ENCODE measurements at places on chromosomes 3 and 15.

DNA sequence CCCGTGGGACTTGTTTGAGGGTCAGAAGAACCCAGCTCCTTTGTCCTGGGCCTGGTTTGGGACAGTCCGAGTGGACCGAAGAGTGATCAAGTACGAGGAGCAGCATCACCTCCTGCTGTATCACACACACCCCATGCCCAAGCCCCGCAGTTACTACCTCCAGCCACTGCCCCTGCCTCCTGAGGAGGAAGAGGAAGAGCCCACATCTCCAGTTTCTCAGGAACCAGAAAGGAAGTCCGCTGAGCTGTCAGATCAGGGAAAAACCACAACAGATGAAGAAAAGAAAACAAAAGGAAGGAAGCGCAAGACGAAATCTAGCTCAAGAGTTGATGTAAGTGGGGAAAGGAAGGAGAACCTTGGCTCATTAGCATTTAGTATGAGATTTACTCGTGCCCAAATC, 3.3 kb upstream of the P2RY12 start:
- no peak for DNase-seq

GRCh38 chr3:61601831-61602230, 40.5 kb downstream of the PTPRG start:
- DNase-seq: no peak

- DNase-seq: no peak
These were observed 59.3 kb downstream of the RASA2 start for GRCh38 chr3:141546081-141546480.

DNA sequence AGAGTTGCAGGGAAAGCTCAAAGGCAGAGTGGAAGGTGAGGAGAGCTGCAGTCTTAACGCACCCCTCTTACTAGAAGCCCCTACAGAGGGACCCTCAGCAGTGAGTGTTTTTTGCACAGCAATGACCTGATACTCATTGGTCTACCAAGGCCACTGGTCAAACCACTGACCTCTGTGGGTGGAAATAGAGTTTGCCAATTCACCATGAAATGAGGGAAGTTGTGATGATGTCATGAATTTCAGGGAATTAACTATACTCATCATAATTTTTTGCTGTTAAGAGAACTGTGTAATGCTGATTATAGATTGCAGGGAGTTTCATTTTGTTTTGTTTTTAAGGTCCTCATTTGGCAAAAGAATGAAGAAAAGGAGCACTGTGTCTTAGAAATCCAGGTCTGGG, 101.7 kb upstream of the SMAD3 start:
- no peak for DNase-seq

DNA sequence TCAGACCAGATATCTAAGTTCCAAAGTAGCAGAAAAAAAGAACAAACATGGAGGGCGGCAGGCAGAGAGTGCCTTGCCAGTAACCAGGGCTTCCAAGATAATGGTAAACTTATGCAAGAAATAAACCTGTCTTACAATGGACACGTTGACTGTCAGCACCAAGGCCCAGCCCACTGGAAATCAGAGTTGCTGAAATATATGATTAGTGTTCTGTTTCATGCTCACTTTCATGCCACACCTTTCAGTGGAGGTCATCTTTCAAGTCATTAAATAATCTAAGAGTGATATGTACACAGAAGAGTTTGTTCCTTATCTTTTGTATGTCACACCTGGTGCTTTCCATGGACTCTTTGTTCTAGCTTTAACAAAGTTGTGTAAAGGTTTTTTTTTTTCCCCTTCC, 358.1 kb downstream of the MECOM start:
- DNase-seq: no peak

GRCh38 chr15:80325206-80325605, 73.2 kb upstream of the CTXND1 start:
- DNase-seq: no peak

- no peak for DNase-seq
These were observed 170.8 kb upstream of the BCL6 start for GRCh38 chr3:187916072-187916471.

GRCh38 chr3:9500108-9501050, 53.2 kb downstream of the LHFPL4 start:
- DNase-seq: peak; percentile 17

GRCh38 chr3:37861620-37862041, at the start of gene CTDSPL:
CTDSPL (plus strand) TSS chr3:37861880; CDS start chr3:37862200, 320 bp downstream.
- no peak for DNase-seq

DNA sequence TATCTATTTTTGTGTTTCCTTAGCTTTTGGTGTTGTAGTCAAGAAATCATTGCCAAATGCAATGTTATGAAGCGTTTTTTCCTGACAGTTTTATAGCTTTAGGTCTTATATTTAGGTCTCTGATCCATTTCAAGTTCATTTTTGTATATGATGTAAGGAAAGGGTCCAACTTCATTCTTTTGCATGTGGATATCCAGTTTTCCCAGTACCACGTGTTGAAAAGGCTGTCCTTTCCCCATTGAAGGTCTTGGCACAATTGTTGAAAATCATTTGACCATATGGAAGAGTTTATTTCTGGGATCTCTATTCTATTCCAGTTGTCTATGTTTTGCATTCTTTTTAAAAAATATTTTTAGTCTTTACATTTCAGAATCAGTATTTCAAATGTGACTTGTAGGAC, 14.6 kb upstream of the SNRPN start:
- DNase-seq: no peak

- no peak for DNase-seq
These were observed 96.6 kb upstream of the CBLB start for GRCh38 chr3:105965384-105965783.

GRCh38 chr15:41891946-41892345, 1.9 kb downstream of the SPTBN5 start:
- no peak for DNase-seq

DNA sequence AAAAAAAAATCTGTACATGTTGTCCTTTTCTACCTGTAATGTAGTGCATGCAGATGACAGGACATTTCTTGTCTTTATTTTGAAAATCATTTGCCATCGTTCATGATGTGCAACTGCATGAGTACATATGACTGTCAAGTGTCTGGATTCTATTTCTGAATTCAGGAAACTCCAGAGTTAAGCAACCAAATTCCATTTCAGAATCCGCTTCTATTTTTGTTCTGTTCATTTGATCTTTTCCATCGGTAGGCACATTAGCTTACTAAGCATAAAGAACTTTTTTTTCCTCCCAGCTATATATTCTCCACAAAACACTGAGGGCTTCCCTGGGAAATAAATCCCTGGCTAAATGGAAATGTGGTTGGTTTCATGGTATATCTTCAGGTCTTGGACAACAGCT, 365.6 kb downstream of the PTPRG start:
- DNase-seq: no peak

DNA sequence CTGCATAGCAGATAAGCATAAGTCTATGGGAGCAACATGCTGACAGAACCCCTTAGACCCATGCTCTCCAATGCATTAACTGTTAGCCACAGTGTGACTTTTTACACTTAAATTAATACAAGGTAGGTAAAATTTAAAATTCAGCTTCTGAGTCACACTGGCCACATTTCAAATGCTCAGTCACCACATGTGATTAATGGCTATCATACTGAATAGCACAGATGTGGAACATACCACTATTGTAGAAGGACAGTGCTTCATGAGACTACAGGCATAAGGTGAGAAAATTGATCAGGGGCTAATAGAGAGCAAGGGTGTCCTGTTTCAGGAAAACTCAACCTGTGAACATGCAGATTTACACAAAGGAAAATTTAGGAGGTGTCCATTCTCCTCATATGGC, 357.0 kb upstream of the SEMA6D start:
- no peak for DNase-seq

DNA sequence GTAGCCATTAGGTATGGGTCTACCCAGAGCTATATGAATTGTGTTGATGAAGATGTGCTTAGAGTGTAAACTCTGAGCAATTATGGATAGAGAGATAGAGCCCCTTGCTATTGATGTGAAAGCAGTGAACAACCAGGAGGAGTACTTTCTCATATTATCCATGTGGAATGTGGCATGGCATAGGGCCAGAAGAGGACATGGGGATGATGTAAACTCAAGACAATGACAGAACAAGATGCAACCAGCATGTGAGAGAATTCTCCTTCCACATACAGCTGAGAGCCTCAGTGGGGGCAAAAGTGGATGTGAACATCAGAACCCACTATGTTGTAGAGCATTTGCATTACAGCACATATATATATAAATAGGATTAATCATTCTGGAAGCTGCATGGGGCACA, 36.4 kb upstream of the BNC1 start:
- no peak for DNase-seq

GRCh38 chr15:92146511-92147150, 247.1 kb upstream of the ST8SIA2 start:
- no peak for DNase-seq

DNA sequence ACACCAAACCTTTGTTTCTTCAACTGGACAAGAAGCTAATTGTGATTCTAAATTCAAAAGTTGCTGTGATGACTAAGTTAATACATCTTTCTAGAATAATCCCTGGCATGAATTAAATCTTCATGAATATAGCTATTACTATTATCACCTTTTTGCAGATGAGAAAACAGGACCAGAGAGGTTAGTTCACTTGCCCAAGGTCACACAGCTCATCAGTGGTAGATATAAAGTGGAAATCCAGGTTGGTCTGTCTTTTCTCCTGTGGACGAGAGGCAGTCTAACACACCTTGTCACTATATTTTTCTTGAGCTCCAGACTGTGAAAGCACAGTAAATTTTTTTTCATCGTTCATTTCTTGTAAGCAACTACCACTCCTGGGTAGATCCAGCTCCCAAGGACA, 247.6 kb upstream of the LRTM1 start:
- DNase-seq: no peak

DNA sequence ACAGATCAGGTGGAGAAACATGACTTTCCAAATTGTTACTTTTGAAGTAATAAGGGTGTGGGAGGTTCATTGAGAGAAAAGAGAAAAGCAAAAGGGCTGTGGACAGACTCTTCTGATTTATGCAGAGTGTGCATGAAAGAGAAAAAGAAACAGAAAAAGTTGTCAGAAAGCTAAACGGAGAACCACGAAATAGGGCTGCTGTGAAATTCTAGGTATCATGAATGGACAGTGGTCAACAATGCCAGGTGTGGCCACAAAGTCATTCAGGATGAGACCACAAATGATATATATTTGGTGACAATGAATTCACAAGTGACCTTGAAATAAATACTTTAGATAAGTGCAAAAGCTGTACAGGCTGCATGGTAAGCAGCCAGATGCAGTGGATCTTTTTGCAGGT, 170.1 kb downstream of the IL5RA start:
- DNase-seq: no peak

GRCh38 chr3:97059168-97059567, 244.8 kb downstream of the EPHA6 start:
- no peak for DNase-seq

GRCh38 chr3:178500631-178501030, 35.6 kb upstream of the KCNMB2 start:
- no peak for DNase-seq

GRCh38 chr3:53145713-53146080, 15.3 kb upstream of the PRKCD start:
- no peak for DNase-seq

GRCh38 chr3:147008886-147009285, 397.5 kb downstream of the ZIC4 start:
- no peak for DNase-seq

DNA sequence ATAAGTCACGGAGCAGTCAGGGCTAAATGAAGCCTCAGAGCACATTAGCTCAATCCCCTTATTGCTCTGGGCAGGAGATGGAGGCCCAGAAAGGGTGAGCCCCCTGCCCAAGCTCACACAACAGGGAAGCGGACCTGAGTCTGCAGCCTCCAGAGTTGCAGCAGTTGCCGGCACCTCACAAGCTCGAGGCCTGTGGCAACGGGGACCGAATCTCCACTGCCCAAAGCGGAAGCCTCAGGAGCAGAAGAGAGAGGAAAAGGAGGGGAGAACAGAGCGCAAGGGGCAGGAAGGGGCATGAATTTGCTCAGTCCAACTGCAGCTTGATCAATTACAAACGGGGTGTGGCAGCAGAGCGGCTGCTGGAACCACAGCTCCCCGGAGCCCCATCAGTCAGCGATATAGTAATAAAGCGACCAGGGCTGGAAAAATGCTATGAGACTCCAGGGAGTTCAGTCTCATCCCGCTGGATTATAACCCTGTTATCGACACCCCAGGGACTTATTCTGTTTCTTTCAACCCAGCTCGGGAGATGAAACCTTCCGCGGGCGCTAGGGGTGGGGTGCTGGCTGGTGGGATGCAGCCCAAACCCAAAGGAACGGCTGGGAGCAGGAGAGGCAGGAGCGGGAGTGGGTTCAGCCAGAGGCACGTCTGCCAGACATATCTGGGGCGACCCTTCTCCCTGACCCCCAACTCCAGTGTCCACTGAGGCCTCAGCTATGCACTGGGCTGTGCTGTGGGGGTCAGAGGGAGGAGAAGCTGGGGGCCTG, 219.7 kb upstream of the LINGO1 start:
- no peak for DNase-seq

GRCh38 chr3:13600950-13601691, 52.2 kb downstream of the FBLN2 start:
- DNase-seq: no peak

GRCh38 chr3:185405243-185405642, 42.3 kb downstream of the MAP3K13 start:
- DNase-seq: no peak

- no peak for DNase-seq
These were observed 1.9 kb upstream of the ADPGK start for GRCh38 chr15:72785432-72785831.

GRCh38 chr3:175149675-175150074, 290.5 kb downstream of the NAALADL2 start:
- no peak for DNase-seq

GRCh38 chr15:44541282-44541958, 4.5 kb downstream of the EIF3J start:
- no peak for DNase-seq

DNA sequence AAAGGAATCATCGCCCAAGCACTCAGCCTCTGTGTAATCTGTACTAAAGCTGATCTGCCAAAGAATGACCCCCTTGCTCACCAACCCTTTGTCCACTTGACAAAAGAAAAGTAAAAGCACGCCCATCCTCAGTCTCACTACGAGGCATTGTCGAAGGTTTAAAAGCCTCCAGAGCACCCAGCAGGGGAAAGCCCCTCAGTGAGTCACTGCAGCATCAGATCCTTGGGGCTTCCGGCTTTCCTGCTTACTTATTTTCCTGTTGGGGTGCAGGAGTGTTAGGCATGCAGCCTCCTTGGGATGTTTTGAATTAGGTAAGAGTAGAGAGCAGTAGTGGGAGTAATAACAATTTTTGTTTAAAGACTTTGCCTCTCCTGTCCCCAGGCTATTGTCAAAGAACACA, 216.1 kb downstream of the MTHFS start:
- no peak for DNase-seq

GRCh38 chr15:85282504-85283115, 97.8 kb upstream of the AKAP13 start:
- DNase-seq: no peak

GRCh38 chr3:144763878-144764454, 792.3 kb downstream of the DIPK2A start:
- no peak for DNase-seq

GRCh38 chr3:12741209-12741608, 17.9 kb downstream of the TMEM40 start:
- no peak for DNase-seq

- no peak for DNase-seq
These were observed 287.2 kb downstream of the CGGBP1 start for GRCh38 chr3:87771337-87772192.

GRCh38 chr3:63809607-63810006, 9.5 kb upstream of the C3orf49 start:
- DNase-seq: no peak

- DNase-seq: no peak
These were observed 62.2 kb downstream of the AAGAB start for GRCh38 chr15:67192185-67192820.

- DNase-seq: no peak
These were observed 3.8 kb upstream of the PLXND1 start for GRCh38 chr3:129610276-129610675.

Measured in activated CD4-positive, CD25-positive, alpha-beta regulatory T cell treated with anti-CD3 and anti-CD28 coated beads, Interleukin-2, amount 50 U/mL, for 16 hours (primary cell).